Endothelial cell of umbilical vein (primary cell): ENCODE measurements at places on chromosomes 4 and X.

DNA sequence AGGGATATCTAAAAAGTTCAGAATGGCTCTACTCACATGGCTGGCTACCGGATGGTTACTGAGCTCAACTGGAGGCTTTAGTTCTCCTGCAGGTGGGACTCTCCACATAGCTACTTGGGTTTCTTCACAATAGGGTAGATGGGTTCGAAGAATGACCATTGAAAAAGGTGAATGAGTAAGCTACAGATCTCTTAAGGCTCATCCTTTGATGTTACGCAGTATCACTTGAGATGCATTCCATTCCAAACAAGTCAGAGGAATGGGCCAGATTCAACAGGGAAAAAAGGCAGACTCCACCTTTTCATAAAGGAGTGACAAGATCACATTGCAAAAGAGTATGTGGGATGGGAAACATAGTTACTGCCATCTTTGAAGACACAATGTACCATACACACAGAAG is 52.6 kb downstream of the DDX53 start:
- DNase-seq = no peak

DNA sequence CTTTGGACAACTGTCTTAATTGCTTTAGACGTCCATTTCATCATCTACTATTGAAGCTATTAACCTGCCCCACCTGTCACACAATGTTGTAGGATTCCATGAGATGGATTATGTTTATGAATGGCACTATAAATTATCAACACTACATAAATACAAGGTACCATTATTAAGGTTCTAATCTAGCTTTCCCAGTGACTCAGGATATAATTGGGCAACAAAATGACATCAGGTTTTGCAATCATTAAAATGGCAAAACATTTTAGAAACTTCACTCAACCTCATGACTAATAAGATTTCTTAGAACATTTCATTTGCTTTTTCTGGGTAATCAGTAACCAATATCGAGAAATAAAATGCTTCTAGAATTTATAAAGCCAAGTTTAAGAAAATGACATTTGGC is 9.2 kb downstream of the HOPX start:
- no peak for DNase-seq

DNA sequence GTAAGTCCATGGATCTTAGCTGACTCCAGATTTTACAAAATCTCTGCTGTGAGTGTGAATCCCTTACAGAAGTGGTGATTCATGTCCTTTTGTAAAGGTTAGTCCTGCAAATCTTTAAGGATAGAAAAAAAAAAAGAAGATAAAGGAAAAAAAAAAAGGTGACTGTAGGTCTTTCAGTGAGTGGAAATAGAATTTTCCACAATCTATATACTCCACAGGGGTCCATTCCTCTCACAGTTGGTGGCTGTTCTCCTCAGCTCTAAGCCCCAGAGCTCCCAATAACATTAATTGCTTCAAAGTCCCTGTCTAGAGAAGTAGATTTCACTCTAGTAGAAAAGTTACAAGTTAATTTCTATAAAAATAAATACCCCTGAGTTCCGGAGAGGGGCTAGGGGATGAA is 189.1 kb downstream of the NDST4 start:
- DNase-seq = no peak

- no peak for DNase-seq
Measured at GRCh38 chr4:102637391-102637790, 123.4 kb downstream of the MANBA start.

DNA sequence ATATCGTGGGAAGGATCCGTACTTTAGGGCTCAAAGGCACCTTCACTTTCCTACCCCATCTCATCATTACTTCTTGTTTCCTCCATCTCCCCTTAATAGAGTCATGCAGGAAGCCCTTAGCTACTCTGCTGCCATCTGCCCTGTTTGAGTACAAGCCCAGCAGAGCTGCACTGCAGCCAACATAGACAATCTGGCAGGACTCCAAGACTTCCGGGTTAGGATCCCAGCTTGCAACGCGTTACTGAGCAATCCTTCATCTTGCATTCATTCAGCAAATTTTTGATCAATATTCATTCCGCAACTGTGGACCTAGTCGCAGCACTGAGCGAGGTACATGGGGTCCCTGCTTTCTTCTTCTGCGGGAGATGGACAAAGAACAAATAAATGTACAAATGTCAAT is 344.9 kb downstream of the BCOR start:
- DNase-seq = peak; percentile 55

GRCh38 chrX:36787752-36788151 is 220.4 kb upstream of the FAM47C start:
- no peak for DNase-seq

DNA sequence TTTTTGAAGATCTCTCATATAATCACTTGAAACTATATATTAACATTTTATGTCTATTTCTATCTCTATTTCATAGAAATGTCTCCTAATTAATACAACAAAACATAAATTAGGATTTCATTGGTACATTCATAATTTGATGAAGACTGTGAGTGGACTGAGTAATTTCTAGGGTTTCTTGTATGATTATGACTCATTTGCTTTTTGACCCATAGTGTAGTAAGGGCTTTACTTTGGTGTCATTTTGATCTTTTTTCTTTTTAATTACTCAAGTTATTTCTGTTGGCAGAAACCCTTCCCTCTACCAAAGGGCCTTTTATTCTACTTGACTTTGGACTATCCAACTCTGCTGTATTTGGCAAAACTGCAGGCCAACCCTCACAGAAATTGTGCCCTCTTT is 207.9 kb upstream of the MAGEB16 start:
- DNase-seq = no peak

DNA sequence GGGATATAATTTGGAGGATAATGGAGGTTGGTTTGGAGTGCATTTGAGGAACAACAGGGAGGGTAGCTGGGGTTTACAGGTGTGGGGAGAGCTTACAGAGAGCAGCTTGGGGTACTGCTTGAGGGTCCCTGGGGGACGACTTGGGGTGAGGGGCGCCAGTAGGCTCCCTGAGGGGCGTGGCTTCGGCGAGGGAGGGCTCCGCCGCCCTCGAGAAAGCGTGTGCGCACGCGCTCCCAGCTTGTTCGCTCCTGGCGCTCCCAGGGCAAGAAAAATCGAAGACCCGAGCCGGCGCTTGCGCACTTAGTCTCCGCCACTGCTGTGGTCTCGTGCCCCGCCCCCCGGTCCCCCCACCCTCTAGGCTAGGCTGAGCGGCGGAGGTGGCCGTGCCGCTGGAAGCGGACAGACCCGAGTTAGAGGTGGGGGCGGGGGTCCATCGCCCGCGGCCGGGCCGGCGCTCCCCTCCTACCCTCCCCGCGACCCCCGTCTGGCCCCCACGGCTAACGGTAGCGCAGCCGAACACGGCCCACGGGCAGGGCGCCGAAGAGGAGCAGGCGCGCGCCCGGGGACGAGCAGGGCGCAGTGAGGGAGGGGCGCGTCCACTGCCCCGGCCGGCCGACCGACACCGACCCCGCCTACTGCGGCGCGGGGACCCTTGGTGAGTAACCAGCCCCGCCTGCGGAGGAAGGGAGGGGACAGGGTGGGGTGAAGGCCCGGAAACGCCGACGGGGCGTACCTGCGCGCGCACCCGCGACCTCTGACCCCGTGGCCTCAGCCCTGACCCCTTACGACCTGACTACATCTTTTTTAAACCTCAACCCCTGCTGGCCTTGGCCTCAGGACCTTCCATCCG is 5.4 kb upstream of the CCDC120 start:
- DNase-seq = peak; percentile 67

- DNase-seq = no peak
Measured at GRCh38 chrX:10033375-10034007, 66.3 kb downstream of the CLDN34 start.

DNA sequence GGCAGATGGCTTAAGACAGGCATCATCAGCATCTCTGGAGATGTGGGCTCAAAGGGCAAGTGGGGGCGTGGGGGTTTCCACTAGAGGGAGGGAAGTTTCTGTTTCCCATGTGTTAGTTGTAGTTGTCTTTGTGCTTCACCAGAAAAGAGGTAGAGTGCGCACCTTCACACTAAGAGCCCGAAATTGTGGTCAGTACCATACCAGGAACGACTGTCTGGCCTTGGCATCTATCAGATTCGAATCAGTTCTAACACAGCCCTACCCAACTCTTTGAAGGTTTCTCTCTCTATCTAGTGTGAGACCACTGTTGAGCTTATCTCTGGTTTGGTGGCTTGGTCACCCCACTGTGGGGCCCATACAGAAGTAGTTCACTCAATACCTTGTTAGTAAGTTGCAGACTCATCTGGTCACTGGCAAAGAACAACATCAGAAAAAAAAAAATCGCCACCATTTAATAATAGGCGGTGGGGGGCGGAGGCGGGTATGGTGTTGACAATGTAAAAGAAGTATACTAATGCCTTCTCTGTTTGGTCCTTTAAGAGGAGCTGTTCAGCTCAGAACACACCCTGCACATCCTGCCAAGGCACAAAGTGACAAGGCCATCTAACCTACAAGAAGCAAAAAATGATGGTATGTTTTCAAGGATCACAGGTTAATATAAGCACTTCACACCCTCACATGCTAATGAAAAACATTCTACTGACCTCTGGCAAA is 71.1 kb downstream of the NYX start:
- DNase-seq = no peak

GRCh38 chr4:68985442-68985841 is 33.8 kb upstream of the UGT2A3 start:
- no peak for DNase-seq

- no peak for DNase-seq
Measured at GRCh38 chrX:132461886-132462285, 27.0 kb downstream of the MBNL3 start.

DNA sequence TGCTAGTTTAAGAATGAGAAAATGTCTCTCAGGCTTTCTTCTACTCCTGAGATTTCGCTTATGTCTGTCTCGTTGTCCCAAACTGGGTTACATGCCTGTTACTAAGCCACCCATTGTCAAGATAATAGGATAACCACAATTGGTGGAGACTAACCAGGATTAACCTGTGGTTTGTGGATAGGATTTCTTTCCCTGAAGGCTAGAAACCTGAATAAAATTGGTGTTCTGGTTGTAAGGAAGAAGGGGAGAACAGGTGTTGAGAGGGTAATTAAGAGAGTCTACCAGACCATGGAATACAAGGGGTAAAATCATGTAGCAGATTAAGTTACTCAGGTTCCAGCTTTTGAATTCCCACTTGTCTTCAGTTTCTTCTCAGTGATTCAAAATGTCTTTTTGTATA is 225.4 kb downstream of the CPE start:
- no peak for DNase-seq

GRCh38 chrX:2928191-2928582 is 952 bp downstream of the ARSD start:
- DNase-seq = peak; percentile 62

DNA sequence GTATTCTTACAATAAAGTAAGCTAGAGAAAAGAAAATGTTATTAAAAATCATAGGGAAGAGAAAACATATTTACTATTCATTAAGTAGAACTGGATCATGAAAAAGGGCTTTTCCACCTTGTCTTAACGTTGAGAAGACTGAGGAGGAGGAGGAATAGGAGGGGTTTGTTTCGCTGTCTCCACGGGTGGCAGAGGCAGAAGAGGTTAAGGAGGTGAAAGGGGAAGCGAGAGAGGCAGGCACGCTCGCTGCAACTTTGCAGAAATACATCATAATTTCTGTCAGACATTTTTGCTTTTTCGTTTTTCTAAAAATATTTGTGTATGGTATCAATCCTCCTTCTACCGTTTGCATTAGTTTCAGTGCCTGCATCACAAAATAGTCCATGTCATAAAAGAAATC is 2375.1 kb upstream of the AGA start:
- no peak for DNase-seq

DNA sequence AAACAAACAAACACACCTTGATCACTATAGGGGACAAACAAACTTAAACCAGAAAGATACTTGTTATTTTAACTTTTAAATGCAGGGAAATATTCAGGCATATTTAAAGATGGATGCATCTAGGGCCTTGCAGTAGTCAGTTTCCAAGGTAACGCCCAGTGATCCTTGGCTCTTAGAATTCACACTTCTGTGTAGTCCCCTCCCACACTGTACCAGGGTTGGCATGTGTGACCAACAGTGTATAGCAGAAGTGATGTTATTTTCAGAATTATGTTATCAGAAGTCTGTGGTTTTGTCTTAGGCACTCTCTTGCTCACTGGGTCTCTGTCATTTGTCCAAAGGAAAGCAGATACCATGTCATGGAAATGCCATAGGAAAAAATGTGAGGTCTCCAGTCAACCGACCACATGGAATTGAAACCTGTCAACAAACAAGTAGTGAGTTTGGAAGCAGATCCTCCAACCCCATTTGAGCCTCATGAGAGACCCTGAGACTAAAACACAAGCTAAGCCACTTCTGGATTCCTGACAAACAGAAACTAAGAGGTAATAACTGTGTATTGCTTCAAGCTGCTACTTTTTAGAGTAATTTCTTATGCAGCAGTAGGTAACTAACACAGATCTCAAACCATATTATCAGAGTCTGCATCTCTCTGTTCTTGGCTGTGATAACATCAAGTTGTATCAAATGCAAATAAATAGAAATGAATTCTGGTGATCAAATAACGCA is 670.3 kb downstream of the KCTD8 start:
- DNase-seq = no peak

DNA sequence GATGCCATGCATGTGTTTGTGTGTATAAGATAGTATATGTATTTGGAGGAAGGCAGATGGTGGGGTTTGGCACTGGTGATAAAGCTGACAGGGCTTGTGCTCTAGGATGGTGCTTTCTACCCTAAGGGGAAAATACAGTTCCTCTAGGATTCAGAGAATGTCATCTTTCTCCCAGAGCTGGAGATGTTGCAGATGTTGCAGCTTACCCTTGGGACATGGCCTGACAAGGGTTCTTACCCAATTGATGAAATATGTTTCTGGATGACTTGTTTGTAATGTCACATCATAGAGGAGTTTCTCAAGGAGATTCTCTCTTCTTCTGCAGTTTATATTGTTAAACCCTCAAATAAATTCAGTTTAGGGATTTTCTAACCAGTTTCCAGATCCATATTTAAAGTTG is 52.5 kb upstream of the PITX2 start:
- no peak for DNase-seq

DNA sequence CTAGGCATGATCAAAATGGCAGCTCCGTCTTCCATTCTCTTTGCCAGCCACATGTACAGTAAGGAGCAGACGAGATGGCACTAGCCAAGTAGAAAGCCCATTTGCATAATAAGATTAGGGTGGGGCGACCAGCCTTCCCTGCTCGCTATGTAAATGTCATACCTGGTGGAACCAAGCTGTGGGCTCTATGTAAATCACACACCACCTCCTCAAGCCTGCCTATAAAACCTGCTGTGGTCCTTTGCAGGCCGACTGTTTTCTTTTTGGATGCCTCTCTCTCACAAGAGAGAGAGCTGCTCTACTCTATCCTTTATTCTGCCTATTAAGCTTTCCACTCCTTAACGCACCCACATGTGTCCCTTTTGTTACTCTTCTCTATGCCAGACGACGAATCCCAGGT is 1472.7 kb downstream of the ARAP2 start:
- no peak for DNase-seq

DNA sequence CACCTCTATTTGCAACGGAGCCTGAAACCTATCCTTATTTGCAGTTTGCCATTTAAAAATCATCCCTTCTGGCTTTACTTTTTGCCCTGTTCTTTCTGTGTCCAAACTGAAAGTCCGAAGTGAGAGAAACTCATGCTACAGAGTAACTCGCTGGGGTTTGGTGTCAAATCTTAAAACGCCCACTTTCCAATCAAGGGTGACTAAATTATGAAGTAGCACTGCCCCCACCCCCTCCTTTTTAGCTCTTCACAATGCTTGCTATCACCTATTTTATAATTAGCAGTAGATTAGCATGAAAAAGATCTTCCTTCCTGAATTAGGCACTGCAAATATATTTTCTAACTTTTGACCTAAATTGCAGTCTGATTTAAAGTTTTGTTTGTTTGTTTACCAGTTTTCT is 52.5 kb downstream of the VGLL1 start:
- DNase-seq = no peak
